NCI-H2029 treated with DMSO at 0.1 percent for 48 hours (cell line): ENCODE measurements at places on chromosomes 7 and 10.

- no peak for DNase-seq
Measured at GRCh38 chr10:33655921-33656320, 321.5 kb upstream of the NRP1 start.

DNA sequence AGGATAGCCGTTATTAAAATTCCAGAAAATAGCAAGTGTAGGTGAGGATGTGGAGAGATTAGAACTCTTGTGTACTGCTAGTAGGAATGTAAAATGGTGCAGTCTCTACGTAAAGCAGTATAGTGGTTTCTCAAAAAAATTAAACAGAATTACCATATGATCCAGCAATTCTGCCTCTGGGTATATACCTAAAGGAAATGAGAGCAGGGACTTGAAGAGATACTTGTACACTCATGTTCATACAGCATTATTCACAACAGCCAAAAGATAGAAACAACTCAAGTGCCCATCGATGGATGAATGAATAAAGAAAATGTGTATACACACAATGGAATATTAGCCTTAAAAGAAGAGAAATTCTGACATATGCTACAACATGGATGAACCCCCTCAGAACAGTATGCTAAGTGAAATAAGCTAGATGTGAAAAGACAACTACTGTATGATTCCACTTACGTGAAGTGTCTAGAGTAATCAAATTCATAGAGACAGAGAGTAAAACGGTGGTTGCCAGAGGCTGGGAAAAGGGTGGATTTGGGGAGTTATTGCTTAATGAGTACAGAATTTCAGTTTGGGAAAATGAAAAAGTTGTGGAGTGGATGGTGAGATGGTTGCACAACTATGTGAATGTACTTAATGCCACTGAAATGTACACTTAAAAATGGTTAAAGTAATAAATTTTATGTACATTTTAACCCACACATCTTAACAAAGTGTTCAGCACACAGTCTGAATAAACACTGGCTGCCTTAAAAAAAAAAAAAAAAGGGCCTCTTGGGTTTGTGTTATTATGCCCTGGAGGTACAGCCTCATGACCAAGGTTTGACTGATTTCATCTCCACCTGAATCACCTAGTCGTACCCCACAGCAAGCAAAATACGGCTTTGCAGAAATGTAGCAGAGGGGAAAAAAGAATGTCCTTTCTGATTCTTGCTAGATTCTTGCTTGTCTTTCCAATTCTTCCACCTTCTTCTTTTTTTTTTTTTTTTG, 26.2 kb downstream of the BUB3 start:
- DNase-seq, result no peak

GRCh38 chr10:105292236-105292635, 651.1 kb downstream of the SORCS3 start:
- no peak for DNase-seq

GRCh38 chr7:45922810-45923209, 1.7 kb upstream of the IGFBP3 start:
- no peak for DNase-seq

- no peak for DNase-seq
Measured at GRCh38 chr7:83921941-83922607, 272.5 kb downstream of the SEMA3A start.

DNA sequence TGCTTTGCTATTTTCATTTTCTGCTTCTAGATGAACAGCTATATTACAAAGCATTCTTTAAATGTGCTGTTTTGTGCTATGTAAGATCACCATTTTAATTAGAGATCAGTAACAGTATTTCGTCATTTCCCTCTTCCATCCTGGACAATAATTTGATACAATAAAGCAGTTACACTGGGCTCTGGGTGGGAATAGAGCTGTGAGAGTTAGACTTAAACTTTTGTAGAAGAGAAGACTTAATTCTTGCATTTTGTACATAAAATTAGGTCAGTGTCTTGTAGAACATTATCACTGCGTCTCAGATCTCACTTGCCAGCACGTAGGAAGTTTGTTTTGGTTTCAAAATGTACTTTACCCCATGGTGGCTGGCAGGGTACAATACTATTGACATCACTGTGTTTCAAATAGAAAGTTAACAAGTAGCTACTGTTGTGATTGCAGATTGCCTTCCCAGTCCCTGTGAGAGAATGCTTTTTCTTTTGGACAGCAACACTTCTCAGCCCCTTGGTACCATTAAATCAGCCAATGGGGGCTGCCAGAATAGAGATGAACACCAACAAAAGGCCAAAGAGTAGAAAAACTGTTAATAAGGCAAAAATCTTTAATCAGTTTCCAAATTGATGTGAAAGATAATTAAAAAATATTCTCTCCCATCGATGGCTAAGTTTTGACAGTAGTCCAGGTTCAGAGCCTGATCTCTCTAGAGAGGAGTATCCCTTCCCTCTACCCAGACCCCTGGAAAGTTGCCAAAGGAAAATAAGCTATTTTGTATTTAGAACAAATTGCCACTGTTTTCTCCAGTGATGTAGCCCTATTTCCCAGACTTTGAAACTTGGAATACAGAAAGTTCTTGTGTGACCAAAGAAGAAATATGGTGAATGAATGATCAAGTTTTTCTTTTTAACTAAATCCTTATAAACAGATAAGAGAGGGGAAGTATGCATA, 35.1 kb downstream of the SMNDC1 start:
- DNase-seq, result no peak

- no peak for DNase-seq
Measured at GRCh38 chr7:155918720-155919390, 106.6 kb upstream of the SHH start.

- no peak for DNase-seq
Measured at GRCh38 chr7:130703851-130704250, 17.5 kb upstream of the TSGA13 start.

DNA sequence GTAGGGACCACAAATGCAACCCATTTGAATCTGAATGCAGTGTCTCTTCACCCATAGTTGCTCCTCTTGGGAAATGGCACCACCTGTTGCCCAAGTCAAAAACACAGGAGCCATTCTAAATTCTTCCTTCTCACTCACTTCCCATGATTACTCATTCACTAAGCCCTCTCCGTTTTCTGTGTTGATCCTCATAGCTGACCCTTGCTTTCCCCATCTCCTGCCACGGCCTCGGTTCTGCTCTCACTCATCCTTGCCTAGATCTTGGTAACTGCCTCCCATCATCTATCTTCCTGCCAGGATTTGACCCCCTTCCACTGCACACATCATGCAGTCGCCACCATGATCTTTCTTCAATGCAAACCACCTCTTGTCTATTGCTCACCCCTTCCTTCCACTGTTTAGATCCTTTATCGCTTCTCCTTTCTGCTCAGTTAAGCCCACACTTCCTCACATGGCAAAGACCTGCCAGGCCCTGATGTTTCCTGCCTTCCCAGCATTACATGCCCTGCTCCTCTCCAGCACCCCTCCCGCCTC, 19.0 kb upstream of the CPN1 start:
- DNase-seq, result no peak

GRCh38 chr7:46157404-46157803, 236.3 kb upstream of the IGFBP3 start:
- DNase-seq, result no peak

DNA sequence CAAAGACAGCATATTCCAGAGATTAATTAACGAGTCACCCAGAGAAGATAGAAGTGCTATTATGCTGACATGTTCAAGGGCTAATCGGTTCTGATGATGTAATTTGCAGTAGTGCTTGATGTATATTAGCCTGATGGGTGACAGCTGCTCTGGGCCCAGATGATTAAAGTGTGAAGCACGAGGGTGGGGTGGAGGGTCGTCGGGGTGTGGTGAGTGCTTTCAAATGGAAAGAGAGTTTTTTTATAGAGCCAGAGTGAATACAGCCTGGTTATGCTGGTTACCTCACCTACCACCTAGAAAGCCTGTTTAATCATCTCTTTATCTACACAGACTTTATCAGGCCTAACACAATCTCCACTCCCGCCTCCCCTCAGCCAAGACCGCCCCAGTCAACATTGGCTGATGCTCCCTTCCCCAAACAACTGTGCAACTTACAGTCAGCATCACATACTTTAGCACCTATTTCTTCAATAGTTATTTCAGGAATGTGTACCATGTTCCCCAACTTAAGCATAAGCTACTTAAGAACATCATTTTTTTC, 11.5 kb upstream of the STN1 start:
- no peak for DNase-seq

DNA sequence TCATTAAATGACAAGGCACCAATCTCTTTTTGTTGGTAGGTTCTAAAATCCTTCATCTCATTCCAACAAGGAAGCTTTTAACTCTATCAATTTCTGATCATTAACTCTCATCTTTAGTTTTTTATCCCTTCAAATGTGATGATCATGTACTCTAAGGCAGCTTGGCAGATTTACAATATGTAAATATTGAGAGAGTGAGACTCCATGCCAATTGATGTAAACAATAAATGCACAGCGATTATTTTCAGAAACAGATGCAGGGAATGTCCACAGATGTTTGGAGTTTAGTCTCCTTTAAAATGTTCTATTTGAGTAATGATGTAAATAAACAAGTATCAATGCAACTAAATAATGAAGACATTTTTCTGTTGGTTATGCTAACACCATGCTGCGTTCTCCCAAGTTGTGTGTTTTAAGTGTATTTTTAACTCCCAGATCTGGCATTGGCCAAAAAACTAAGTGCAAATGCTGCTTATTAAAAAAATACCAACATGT, 213.8 kb downstream of the AHR start:
- no peak for DNase-seq

DNA sequence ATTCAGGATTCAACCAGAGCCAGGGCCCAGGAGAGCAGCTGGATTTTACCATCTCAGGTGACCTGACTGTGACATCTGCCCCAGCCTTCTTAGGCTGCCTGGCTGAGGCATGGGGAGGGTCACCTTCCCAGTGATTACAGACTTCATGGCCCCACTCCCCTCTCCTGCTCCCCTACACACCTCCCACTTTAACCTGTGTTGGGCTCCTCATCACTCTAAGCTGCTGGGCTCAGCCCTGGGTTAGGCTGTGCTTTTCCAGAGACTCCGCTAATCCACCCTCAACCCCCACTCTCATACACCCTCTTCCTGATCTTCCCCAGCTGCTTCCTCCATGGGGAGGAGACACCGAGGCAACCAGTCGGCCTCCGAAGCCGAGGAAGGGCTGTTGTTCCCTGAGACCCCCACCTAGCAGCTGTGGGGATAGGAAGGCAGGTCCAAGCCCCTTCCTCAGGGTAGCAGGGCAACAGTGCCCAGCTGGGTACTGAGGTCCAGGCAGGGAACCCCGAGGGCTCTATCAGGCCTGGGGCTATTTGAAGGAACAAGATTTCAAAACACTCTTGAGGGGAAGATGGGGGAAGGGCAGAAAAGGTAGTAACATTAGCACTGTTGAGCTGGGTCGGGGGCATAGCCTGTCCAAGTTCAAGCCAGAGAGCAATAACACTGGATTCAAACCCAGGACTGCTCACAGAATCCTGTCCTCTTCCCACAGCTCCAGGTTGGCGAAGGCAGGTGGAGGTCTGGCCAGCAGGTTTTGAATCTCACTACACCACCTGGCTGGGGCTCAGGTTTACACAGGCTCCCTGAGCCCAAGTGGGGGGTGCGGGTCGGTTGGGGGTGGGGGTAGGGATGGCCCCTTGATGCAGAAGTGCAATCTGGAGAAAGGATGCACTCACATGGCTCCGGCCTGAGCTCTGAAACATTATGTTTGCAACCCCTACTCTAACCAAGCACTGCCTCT, 1.8 kb downstream of the IMPDH1 start:
- no peak for DNase-seq

GRCh38 chr7:157515342-157516041, 178.7 kb downstream of the DNAJB6 start:
- no peak for DNase-seq

GRCh38 chr7:141409801-141410329, 141.3 kb upstream of the AGK start:
- DNase-seq, result no peak

- no peak for DNase-seq
Measured at GRCh38 chr10:7302392-7302906, 108.4 kb downstream of the SFMBT2 start.

- DNase-seq, result no peak
Measured at GRCh38 chr10:92164036-92164696, 126.7 kb downstream of the CPEB3 start.

- DNase-seq, result no peak
Measured at GRCh38 chr10:47323087-47323486, 833 bp downstream of the GDF2 start.

- no peak for DNase-seq
Measured at GRCh38 chr7:45591101-45591906, 17.1 kb downstream of the ADCY1 start.

DNA sequence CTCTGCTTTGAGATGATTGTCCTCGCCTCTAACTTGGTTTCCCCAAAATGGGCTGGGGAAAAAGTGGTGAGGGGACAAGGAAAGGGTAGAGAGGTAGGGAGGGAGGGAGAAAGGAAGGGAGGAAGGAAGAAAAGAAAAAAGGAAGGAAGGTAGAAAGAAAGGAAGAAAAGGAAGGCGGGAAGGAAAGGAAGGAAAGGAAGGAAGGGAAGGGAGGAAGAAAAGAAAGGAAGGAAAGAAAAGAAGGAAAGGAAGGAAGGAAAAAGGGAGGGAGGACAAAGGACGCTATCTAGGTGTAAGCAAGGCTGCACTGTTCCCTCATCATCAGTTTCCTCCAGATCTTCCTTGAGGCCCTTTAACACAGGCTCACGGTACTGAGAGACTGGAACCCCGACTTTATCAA, 2.2 kb downstream of the GNA12 start:
- DNase-seq, result no peak

GRCh38 chr10:70448236-70448635, 6.8 kb upstream of the NODAL start:
- DNase-seq, result no peak

DNA sequence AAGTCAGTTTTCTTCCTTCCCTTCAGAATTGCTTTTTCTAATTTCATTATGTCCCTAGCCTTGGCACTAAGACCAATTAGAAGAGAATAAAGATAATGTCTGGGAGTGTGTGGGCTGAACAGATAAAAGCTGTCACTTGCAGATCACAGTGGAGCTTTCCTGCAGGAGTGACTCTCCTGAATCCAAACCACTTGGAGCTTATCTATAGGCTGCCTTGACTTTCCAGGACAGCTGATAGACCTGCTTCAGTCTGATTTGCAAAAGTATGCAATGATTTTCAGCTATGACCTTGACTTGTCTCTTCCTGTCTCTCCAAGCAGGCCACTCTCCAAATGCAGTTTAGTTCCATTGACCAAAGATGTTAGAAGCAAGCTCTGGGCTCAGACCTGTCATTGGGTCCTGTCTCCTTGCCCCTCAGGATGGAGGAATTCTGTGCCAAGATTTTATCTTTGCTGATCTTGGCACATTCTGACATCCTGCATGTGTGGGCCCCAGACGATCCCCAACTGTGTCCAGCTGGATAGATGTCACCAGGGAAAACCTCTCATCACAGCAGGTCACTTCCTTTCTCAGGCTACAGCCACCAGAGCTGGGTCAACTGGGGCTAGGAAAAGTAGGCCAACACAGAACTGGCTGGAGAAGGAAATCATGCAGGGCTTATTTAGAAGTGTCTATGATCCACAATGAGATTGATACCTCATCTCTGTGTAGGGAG, 120.9 kb upstream of the ZNF438 start:
- no peak for DNase-seq

DNA sequence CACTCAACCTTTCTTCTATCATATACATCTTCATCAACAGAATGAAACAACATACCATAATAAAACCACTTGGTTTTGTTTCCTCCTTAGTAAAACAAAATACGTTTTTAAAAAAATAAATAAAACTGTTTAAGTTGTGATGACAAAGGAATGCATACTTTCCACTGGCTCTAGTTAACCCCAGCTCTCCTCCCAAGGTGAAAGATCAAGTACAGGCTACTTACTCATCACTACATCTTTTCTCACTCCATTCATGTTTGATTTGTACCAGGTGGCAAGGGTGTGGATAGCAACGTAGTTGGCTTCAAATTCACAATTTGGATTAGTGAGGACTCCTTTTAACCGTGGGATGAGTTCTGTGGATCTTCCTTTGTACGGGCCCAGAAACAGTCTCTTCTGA, 14.7 kb downstream of the OGA start:
- no peak for DNase-seq
